ENCODE measurements at places on chromosomes 6 and 20.
A peak's percentile ranks its signal among the peaks of the same experiment; 100 is the strongest.

DNA sequence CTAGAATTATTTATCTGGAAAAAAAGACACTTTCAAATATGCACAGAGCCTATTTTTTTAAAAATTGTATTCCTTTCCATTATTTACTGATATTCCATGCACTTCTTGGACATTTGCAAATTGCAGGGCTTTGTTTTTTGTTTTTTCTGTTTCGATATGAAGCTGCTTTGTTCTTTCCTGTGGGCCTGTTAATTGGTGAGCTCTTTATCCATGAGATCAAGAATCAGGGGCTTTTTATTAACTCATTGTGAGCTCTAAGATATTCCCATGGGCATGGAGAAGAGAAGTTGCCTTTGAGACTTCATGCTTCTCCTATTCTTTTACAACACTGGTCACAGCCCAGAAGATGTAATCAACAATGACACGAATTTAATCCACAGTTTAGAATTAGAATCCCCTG, 145.1 kb downstream of the SAMD5 start:
- DNase-seq: no peak
- H3K4me3 ChIP-seq: no peak overlapping the region
- no peaks in the 10 kb centered on the region for H3K27me3 ChIP-seq
- H3K27ac ChIP-seq: no peak overlapping the region
- H3K4me1 ChIP-seq: peaks cover 12% of the 10 kb centered on the region

DNA sequence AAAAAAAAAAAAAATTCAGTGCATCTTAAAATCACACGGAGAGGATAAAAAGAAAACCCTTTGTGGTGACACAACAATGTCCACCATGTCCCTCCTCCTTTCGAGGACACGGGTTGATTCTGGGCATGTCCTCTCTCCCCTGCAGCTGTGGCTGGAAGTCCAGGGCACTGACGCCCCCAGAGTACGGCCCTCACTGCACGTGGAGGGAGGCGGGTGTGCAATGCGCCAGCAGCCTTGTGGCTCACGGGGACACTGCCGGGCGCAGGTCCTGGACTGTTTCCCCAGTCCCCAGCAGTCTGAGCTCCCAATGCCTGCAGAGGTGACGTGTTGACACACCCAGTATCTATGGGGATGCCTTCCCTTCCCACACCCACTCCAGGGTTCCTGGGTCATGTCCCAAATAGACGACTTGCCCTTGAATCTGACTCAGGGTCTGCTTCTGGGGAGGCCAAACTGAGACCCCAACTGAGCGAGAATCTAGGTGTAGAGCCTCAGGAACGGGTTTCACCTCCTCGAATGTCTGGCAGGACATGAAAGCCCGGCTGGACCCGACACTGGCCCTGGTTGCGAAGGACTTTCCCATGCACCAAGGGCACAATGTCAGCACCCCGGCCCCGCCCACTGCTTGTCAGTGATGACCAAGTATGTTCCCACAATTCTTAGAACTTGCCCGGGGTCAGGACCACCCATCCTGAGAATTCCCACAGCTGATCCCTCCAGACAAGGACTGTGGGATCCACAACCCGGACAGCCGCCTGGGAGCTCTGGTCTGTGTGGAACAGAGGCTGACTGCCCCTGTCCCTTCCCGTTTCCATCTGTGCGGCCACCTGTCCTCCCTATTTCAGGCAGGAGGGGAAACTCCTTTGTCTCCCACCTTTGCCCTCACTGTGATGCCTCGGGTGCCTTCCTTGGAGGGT, 425.1 kb upstream of the SULF2 start:
- H3K36me3 ChIP-seq: no peaks in the 10 kb centered on the region
- H3K4me3 ChIP-seq: no peak overlapping the region
- H3K27ac ChIP-seq: no peak overlapping the region
- DNase-seq: no peak
- no peaks in the 10 kb centered on the region for H3K27me3 ChIP-seq

- H3K4me1 ChIP-seq: no peaks in the 10 kb centered on the region
- no peak overlapping the region for H3K4me3 ChIP-seq
- H3K27me3 ChIP-seq: no peaks in the 10 kb centered on the region
- DNase-seq: no peak
- H3K36me3 ChIP-seq: no peaks in the 10 kb centered on the region
Measured at GRCh38 chr6:28506807-28507475, 8.7 kb downstream of the GPX6 start.

GRCh38 chr6:97123112-97123511, 159.9 kb downstream of the MMS22L start:
- no peaks in the 10 kb centered on the region for H3K36me3 ChIP-seq
- 0 out of 2 replicates have a peak, but pooled peaks cover 1% of the 10 kb centered on the region for H3K27me3 ChIP-seq
- no peak overlapping the region for H3K4me3 ChIP-seq
- no peak overlapping the region for H3K27ac ChIP-seq
- no peak for DNase-seq

DNA sequence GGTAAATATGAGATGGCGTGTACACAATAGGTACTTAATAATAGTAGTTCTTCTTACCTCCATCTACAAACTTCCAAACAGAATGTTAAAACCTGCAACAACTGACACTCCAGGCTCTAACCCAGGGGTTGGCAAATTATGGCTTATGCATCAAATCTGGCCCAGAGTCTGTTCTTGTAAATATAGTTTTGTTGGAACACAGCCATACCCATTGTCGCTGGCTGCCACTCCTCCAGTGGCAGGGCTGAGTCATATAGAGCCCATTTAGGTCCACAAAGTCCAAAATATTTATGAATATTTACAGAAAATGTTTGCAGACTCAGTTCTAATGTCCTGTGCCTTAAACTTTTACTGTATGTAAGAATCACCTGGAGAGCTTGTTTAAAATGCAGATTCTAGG, 69.9 kb upstream of the BTBD3 start:
- no peak overlapping the region for H3K4me3 ChIP-seq
- DNase-seq: no peak
- H3K27ac ChIP-seq: no peak overlapping the region
- no peaks in the 10 kb centered on the region for H3K27me3 ChIP-seq
- peaks cover 25% of the 10 kb centered on the region for H3K4me1 ChIP-seq

GRCh38 chr6:163395122-163395830, 19.2 kb upstream of the QKI start:
- no peak for DNase-seq
- H3K27me3 ChIP-seq: no peaks in the 10 kb centered on the region
- peaks cover 3% of the 10 kb centered on the region for H3K4me1 ChIP-seq
- no peak overlapping the region for H3K4me3 ChIP-seq
- no peak overlapping the region for H3K27ac ChIP-seq
- H3K36me3 ChIP-seq: no peaks in the 10 kb centered on the region

DNA sequence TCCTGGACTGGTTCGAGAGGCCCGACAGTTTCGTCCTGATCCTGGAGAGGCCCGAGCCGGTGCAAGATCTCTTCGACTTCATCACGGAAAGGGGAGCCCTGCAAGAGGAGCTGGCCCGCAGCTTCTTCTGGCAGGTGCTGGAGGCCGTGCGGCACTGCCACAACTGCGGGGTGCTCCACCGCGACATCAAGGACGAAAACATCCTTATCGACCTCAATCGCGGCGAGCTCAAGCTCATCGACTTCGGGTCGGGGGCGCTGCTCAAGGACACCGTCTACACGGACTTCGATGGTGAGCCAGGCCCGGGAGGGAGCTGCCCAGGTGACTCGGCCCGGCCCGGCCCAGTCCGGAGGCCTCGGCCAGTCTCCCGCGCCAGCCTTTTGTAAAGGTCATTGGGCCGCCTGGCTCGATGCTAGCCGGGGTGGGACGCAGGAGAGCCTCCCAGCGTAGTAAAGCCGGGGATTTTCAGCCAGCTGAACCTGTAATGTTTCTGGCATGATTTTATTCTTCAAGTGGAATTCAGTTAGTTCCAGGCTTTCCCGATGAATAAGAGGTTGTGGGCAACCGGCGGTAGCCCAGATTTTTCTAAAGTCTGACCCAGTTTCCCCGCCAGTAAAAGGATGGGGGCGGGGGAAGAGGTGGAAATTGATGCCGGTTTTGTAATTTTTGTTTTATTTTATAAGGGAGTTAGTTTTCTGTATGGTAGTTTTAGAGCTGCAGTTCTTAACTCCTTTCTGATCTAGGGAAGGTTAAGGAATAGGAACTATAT, 1.4 kb downstream of the PIM1 start:
- H3K36me3 ChIP-seq: peaks cover 37% of the 10 kb centered on the region
- H3K4me3 ChIP-seq: peak overlapping the region; percentile 84
- DNase-seq: peak; percentile 51
- H3K27me3 ChIP-seq: no peaks in the 10 kb centered on the region

DNA sequence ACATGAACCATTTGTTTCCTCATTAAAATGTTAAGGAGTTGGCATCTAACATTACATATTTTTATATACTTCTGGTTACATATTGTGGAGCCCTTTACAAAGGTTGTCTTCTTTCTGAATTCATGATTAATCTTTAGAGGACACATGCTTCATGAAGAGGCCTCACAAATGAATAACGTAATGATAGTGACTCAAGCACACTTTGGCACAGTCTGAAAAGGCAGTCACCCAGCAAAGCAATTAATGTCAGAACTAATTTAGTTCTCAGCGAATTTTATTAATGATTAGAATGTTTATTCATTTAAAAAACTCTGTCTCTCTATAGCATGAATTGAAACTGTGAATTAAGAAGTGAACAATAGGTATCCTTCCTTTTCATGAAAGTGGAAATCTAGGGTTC, 854.2 kb downstream of the PHF3 start:
- no peaks in the 10 kb centered on the region for H3K36me3 ChIP-seq
- DNase-seq: no peak
- H3K4me1 ChIP-seq: no peaks in the 10 kb centered on the region
- no peak overlapping the region for H3K27ac ChIP-seq
- H3K27me3 ChIP-seq: no peaks in the 10 kb centered on the region
- no peak overlapping the region for H3K4me3 ChIP-seq

GRCh38 chr6:40791004-40791403, 203.8 kb upstream of the LRFN2 start:
- no peak for DNase-seq
- H3K27ac ChIP-seq: no peak overlapping the region
- H3K27me3 ChIP-seq: peaks cover 3% of the 10 kb centered on the region
- H3K36me3 ChIP-seq: no peaks in the 10 kb centered on the region

DNA sequence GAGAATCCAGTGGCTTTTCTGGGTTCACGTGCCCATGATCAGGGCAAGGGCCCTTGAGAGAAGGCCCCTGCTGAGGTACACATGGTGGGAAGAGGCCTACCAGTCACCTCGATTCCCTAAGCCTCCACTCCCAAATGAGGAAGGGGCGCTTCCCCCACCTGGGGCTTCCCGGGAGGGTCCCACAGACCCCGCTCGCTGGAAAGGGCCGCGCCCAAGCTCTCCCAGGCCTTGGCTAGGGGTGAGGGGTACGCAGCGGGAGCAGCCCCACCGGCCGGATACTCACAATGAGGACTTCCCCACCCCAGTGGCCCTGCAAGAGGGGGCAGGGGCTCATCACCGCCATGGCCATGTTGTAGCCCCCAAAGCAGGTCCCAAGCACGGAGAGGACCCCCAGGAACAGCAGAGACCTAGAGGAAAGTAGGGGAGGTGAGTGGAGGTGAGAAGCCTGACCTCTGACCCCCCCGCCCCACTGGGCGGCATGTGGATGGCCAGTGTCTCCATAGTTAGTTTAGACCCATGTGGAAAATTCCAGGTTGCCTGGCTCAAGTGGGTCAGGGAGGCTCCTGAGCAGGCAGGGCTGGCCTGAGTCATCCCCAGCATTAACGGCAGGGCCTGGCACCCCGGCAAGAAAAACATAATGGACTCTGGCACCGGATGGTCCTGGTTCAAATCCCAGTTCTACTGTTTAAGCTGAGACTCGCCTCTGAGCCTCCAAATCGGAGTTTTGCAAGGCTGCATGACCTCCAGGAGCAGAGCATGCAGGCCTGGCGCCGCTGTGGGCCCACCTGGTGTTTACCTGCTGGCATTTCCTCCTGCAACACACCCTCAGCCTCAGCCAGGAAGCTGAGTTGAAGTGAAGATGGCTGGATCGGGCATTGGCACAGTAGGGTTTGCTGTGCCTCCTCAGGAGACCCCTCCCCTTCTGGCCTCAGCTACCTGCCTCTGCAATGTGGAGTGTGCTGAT, 6.6 kb downstream of the SLC52A3 start:
- no peak overlapping the region for H3K27ac ChIP-seq
- DNase-seq: no peak
- H3K4me3 ChIP-seq: no peak overlapping the region
- no peaks in the 10 kb centered on the region for H3K36me3 ChIP-seq
- no peaks in the 10 kb centered on the region for H3K4me1 ChIP-seq

DNA sequence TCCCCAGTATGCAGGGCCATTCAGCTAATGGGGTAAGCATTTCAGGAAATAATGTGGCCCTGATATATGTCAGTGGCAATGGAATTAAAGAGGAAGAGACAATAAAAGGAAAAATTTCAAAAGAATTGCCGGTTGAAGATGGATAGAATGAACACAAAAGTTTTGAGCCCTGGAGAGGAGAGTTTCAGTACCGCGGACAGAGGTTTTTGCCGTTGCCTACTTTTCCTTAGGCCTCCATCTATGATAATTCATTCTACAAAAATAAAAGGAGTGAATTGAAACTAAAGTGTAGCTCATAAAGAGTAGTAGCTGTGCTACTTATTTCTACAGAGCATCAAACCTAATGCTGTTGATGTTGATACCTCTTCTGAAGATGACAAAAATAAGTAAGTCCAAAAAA, 140.7 kb downstream of the RNASET2 start:
- H3K36me3 ChIP-seq: no peaks in the 10 kb centered on the region
- H3K27ac ChIP-seq: no peak overlapping the region
- DNase-seq: no peak

DNA sequence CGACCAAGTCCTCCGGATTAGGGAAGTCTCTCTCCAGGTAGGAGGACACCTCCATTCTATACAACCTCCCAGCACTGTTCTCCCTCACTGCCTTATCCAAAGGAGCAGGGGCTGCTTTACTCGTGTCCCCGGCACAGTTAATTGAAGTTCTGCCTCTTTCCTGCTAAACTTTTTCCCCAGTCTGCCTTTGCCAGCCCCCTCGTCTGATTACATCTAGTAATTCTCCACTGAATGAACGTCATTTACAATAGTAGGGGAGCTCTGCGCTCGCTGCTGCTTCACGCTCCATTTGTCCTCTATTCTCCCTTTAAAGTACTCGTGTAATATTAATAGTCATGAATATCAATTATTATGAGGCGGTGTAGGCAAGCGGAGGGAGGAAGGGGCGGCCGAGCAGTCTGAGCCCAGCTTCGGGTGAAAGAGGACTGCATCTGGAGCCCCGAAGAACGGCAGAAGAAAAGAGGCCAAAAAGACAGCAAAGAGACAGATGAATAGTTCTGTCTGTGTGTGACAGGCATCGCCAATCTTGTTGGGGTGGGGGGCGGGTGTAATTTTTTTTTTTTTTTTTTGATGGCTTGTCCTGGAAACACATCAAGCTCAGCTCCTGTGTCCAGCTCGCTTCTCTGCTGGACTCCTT, 2.9 kb downstream of the TFAP2B start:
- H3K27me3 ChIP-seq: peaks cover 69% of the 10 kb centered on the region
- no peaks in the 10 kb centered on the region for H3K36me3 ChIP-seq
- no peaks in the 10 kb centered on the region for H3K4me1 ChIP-seq

DNA sequence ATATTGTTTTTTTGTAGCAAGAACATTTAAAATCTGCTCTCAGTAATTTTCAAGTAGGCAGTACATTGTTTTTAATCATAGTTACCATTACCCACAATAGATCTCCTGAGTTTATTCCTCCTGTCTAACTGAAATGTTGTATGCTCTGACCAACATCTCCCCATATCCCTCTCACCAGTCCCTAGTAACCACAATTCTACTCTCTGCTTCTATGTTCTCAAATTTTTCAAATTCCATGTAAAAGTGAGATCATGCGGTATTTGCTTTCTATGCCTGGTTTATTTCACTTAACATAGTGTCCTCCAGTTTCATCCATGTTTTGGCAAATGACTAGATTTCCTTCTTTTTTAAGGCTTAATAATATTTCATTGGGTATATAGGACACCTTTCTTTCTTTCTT, 300.5 kb downstream of the KCNQ5 start:
- no peaks in the 10 kb centered on the region for H3K36me3 ChIP-seq
- H3K4me3 ChIP-seq: no peak overlapping the region
- H3K27ac ChIP-seq: no peak overlapping the region
